ENCODE measurements at places on chromosomes 3 and 15.

GRCh38 chr3:195447201-195447600 is 4.4 kb upstream of the ACAP2 start:
- no peak for DNase-seq

DNA sequence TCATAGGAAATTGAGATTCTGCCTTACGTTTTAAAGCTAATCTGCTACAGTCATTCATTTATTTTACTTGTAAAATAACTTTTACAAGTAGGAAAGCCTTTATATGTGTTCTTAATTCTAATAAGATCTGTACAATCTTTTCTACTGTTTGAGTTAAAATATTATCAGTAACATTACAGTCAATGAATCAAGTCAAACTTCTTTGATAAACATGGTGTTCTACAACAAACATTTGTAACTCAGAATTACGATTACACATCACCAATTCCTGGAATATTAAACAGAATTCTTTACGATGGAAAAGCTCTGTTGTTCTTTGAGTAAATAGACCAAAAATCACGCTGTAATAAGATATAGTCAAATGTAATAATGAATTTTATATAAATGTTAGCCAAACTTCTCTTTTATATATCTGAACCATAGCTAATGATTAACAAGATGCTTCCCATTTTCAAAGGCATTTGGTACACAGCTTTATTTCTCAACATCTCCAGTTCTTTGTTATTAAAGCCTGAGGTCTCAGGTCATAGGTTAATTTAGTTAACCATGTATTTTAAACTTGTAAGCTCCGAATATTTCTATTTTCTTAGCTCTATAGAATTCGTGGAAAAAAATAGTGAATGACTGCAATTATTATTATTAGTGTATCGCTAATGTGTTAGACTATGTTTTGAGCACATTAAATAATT is 232.4 kb downstream of the NAALADL2 start:
- no peak for DNase-seq

- no peak for DNase-seq
Measured at GRCh38 chr3:53243165-53243564, 12.7 kb downstream of the TKT start.

- DNase-seq, result no peak
Measured at GRCh38 chr15:39282663-39283208, 298.1 kb upstream of the THBS1 start.

GRCh38 chr3:71497971-71498444 is 85.5 kb downstream of the FOXP1 start:
- no peak for DNase-seq

- no peak for DNase-seq
Measured at GRCh38 chr3:31968369-31968926, 12.6 kb downstream of the OSBPL10 start.

DNA sequence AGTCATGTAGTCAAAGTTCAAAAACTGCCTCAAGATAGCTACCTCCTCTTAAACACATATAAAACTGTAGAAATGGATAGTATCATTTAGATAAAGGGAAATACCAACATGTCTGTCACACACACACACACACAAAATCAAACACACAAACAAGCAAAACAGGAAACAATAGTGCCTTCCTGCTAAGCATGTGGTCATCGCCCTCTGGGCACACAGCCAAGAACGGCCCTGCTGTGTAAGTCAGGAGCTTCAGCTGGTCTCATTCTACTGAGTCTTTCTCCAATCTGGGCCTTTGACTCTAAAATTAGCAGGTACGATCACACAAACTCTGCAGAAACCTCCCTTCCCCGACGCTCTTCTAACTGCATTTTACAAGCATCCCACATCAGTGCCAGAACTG is 272.2 kb upstream of the CHRNA7 start:
- no peak for DNase-seq

DNA sequence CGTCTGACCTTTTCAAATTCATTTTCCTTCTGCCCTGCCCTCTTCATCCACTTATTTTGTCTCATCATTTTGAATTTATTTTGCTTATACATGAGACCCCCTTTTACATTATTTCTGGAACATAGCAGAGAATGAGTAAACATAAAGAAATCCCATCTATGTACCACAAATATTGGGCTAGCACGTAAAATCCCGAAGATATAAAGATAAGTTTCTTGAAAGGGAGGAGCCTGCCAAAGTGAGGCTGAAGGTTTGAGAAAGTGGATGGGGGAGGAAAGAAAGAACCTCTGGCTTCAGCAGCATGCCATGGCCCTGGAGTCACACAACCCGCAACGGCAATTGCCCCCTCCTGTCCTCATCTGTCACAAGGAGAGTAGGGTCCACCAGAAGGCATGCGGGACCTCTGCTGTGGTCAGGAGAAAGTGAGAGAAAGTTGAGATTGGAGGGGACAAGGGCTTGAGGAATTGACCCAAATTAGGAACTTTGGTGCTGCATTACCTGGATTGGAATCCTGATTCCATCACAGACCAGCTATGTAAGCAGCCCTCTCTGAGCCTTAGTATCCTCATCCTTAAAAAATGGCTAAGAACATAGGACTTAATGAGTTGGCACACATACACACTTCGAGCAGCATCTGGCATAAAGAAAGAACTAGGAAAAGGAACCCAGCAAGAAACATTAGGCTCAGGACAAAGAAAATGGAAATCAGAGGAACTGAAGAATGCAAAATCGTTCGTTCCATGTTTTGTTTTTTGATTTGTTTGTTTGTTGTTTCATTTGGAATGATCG is 53.7 kb upstream of the GYG1 start:
- DNase-seq, result no peak

- no peak for DNase-seq
Measured at GRCh38 chr3:3443482-3443881, 264.0 kb upstream of the CRBN start.

DNA sequence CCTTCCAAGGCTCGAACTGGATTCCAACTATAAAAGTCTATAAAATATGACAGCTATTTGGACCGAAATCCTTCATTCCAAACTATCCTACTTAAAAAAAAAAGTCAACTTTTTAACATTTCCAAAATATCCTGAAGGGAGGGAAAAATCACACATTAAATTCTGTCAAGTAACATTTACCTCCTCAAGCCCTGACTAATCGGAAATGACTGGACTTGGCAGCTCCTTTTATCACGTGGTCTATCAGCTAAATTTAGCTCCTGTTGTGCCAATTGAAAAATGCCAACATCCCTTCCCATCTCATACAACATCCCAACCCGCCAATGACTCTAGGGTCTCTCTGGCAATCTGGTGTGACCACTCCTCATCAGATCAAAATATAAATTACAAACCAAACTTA is 297.9 kb downstream of the FHIT start:
- no peak for DNase-seq

DNA sequence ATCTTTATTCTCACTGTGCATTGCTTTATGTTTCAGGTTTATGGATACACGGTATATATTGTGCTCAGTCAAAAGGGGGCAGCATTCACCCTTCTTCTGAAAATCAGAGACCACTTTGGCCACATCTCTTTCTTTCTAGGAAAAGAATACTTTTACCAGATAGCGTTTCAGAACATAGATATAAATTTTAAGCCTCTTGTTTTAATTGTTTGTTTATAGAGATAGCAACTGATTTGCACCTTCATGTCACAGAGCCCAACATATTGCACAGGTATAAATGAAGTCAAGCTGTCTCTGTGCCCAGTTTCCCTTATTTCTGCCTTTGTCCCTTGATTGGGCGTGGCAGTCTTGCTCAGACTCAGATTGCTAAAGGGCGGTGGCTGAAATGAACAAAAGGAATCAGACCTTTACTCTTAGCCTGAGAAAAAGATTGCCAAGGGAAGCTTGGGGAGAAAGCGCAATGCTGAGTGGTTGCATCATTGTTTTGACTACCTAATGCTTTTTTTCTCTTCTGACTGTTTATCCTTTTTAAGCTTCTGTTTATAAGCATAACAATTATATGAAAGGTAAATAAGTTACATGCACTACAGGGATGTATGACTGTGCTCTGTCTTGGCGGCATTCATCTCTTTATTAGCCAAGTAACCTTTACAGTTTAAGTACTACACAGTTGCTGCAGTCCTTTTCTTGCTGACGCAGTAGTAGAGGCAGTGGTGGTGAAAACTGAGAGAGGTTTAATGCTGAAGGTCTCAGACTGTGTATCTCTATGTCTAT is 70.8 kb upstream of the ZBTB20 start:
- no peak for DNase-seq

- DNase-seq, result no peak
Measured at GRCh38 chr15:63367390-63367789, 14.3 kb downstream of the CA12 start.
